ENCODE measurements at places on chromosomes 7 and 10.

- DNase-seq = no peak
These were observed 57.0 kb downstream of the BRAF start for GRCh38 chr7:140867467-140868462.

DNA sequence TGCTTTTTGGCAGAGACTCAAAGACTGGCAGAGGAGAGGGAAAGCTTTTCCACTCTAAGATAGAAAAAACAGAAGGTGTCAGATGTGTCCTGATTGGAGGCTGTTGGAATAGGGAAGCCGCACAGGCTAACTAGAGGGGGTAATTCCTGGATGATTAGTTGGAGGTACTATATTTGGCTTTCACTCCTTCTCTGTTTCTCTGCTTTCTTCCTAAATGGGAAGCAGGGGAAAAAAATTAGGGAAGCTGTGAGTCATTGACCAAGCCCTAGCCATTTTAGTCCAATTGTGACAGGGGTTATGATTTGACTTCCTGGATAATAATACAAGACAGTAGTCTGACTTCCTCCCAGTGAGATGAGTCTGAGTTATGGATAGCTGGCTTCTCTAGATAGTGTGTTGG, 475.2 kb upstream of the CELF2 start:
- no peak for DNase-seq

- no peak for DNase-seq
These were observed 31.8 kb upstream of the NKX6-2 start for GRCh38 chr10:132817701-132818211.

DNA sequence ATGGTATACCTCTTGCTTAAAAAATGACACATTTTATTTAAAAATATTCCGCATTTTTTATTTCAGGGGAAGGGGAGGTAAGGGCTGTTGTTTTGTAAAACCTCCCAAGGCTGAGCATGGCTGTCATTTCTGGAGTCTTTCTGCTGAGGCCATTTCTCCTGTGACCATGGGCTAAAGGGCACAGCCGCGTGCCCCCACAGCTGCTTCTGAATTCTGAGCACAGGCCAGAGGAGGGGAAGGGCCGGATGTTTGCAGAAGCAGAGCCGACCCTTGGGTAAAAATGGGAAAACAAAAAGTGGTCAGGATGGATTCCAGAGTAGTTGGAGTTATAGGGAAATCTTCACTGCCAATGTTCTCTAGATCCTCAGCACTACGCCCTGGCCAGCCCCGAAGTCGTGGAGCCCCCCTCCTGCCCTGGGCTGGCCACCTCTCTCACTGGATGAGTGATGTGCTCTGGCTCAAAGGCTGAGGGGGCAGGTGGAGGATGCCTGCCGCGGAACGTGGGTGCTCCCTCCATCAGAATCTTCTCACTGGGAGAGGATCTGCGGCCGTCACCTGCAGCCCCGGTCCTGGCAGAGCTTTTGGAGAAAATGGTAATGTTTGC, 131.3 kb upstream of the ZEB1 start:
- no peak for DNase-seq

GRCh38 chr7:136957391-136957790, 88.9 kb downstream of the CHRM2 start:
- DNase-seq = no peak

DNA sequence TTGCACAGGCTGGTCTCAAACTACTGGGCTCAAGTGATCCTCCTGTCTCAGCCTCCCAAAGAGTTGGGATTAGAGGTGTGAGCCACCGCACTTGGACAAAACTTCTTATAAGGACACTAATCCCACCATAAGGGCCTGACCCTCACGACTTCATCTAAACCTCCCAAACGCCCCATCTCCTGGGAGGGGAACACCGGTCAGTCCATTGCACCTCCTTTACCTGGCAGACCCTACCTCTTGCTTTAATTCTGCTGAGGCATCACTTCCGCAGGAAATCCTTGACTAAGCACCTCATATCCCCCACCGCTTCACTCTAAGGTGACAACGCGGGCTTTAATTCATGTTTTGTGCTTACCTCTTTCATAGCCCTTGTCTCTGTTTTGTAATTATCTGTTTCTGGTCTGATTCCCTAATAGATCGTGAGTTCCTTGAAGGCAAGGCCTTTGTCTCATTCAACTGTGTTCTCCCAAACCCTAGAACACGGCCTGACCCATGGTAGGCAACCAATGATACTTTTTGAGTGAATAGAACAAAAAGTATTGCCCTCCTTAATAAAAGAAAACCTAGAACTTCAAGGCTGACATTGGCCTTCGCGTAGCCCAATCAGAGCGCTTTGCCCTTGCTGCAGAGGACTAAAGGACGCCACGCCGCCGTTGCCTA, 481 bp upstream of the ZNF862 start:
- no peak for DNase-seq

- DNase-seq = no peak
These were observed 129.4 kb downstream of the RGS10 start for GRCh38 chr10:119413093-119413453.

DNA sequence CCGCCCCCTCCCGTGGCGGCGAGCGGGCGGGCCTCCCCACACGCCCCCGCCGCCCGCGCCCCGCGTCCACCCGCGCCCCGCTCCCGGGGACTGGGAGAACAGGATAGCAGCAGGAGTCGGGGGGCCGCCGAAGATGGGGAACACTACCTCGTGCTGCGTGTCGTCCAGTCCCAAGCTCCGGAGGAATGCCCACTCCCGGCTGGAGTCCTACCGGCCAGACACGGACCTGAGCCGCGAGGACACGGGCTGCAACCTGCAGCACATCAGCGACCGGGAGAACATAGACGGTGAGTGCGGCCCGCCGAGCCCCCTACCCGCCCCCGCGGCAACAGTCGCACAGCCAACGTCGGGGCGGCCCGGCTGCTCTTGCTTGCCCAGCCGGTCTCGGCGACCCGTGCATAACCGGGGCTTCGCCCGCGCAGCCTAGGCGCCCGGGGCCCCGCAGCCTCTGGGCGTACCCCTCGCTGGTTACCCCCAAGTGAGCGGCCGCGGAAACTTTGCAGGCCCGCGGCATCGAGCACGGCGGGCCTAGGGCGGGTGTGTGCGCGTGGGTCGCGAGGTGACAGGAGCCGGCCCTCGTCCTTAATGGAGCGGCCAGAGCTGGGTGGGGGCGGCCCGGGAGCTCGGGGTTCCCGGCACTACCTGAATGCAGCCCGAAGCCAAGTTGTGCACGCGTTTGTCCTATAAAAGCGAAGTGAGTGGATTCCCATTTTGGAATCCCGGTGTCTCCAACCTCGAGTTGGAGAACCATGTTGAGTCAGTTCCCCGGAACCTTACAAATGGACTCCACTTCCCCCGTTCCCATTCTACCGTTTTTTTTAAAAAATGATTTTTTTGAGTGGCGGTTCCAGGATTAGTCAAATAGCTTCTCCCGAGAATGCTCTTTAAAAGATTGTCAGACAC, 863 bp downstream of the CCNY start:
- no peak for DNase-seq

- DNase-seq = peak; percentile 95
These were observed at the start of gene VCL for GRCh38 chr10:73997787-73998622. Gene VCL (plus strand): TSS chr10:73998116. CDS start chr10:73998208, 92 bp downstream.

GRCh38 chr7:150953061-150953997, 24.8 kb downstream of the KCNH2 start:
- DNase-seq = no peak

- DNase-seq = no peak
These were observed 83.6 kb downstream of the KMT2E start for GRCh38 chr7:105097619-105098018.

- no peak for DNase-seq
These were observed 159.8 kb downstream of the AOAH start for GRCh38 chr7:36564489-36564888.

GRCh38 chr10:96753956-96754355, 33.6 kb upstream of the PIK3AP1 start:
- DNase-seq = no peak

- peak; percentile 13 for DNase-seq
These were observed 818 bp downstream of the DLD start for GRCh38 chr7:107891636-107892366.

- no peak for DNase-seq
These were observed 11.2 kb downstream of the RPA3 start for GRCh38 chr7:7707246-7707645.

DNA sequence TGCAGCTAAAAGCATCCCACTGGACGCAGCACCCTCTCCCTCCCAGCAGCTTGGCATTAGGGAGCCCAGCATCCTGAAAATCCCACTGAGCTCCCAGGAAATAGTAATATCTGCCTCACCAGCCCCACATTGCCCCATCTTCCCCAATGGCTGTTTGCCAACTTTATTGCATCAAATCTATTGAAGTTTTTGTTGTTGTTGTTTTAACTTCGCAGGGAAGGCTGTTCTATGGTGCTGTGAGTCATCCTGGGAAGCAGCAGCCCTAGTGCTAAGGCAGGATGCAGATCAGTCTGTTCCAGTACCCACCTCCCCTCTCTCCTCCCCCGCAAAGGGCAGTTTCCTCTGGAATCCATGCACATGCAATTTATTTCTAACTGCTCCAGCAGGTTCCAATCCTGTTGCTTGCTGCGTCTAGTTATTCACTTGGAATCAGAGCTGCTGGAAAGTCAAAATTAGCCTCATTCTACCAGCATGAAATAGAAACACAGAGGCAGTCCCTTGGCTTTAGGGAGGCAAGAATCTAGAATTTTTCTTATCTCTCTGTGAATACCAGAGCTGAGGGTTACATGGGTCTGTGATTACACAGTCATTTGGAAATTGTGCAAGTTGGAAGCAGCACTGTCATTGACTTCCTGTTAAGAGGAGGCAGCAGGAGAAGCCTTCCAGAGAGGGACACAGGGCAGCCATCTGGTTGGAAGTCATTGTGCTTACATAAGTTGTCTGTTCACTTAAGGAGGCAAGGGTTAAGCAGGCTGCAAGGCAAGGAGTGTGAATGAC, 115.9 kb upstream of the CACUL1 start:
- no peak for DNase-seq

GRCh38 chr10:79468841-79469585, 23.6 kb upstream of the ZCCHC24 start:
- no peak for DNase-seq

Data from HAP-1 (cell line).